ENCODE measurements at places on chromosomes 16 and 17.

DNA sequence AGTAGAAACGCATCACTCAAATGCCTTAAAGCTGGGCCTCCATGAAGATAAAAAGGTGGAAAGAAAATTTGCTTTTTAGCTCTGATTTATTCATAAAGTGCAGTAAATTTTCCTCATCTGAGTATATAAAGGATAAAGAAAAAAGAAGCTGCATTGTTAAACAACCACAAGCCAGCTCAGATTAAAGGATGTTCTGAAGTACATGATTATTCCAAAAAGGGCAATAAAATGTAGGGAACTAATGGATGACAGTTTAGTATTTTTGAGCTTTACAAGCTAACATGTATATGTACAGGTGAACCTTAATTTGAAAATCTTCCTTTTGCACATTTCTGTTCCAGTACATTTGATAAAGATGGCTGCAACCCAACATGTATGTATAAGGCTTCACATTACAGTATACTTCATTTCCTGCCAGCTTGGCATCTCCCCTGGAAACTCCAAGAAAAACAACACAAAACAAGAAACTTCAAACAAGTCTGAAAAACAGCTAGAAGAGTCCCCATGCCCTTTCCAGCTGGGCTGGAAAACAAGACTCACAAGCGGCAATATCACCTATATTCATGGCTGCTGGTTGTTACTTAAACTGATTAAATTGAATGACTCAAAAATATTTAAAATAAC is 225.7 kb downstream of the CEP112 start:
- DNase-seq: no peak

GRCh38 chr16:19696961-19697360 is 21.1 kb downstream of the KNOP1 start:
- DNase-seq: no peak

- no peak for DNase-seq
Observed at GRCh38 chr17:52160136-52160567, 1.6 kb upstream of the CA10 start.

DNA sequence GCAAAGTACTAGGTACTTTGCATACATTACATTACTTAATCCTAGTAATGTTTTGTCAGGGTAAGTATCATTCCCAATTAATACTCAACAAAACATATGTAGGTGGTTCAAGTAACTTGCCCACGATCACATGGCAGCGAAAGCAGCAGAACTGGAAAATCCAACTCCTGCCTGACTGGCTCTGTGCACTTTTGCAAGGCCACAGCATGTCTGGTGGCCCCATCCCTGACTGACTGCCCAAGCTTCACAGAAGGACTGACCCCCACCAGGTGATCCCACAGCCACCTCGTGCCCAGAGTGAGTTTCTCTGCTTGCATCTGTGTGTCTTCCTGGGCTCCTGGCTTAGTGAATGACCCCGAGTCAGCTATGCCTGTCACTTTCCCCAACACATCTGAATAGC is 11.4 kb downstream of the CNP start:
- DNase-seq: no peak

DNA sequence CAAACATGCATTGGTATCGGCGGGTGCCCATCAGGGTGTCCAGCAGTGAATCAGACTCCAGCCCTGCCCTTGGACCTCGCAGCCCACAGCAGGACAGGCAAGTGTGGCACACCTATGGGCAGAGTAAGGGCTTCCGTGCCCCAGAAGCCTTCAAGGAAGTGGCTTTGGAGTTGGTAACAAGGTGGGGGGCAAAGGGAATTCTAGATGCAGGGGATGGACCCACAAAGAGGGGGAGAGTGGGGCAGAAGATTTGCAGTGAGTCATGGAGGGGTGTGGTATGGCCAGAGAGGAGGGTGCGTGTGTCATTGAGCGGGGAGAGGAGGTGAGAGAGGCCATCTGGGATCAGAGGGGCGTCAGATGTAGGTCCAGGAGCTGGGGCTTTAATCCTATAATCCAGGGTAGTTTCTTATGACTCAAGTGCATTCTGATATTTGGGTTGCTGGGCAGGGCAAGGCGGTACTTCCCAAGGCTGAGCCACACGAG is 8.5 kb upstream of the SPNS2 start:
- DNase-seq: no peak

DNA sequence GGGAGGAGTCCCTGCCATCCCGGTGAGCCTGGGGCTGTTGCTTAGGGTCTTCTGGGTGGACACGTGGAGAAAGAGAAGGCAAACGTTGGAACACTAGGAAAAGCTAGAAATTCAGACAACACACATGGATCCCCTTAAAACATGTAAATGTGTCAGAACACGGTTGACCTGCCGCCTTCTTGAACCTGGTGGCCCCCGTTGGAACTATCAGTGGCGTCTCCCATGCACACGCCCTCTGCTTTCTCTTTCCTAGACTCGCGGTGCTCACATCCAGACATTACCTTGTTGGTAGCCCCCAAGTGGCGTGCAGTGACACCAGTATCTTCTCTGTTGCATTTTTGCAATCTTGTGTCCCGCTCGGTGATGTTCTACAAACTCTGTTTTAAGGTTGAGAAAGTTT is 18.6 kb downstream of the CIBAR2 start:
- DNase-seq: no peak

DNA sequence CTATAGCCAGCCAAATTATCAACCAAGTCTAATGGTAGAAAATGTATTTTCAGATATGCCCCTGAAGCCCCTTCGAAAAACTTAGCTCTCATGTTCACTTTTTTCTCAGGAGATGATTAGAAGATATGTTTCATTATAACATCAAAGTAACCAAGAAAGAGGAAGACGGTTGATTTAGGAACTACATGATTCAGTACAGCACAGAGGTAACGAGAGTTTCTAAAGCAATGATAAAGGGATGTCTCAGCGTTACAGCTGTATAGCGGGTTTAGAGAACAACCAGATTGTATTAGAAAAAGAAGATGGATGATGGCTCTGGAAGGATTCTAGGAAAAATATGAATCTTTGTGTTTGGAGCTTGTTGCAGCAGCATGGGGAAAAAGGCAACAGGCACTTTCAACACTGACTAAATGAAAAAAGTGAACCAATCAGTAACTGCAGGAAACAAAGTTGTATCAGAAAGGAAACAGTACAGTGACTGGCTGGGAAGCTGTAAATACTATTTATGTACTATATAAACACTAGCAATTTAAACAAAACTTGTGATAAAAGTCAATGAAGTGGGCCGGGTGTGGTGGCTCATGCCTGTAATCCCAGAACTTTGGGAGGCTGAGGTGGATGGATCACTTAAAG is 21.5 kb downstream of the MBTD1 start:
- DNase-seq: no peak

DNA sequence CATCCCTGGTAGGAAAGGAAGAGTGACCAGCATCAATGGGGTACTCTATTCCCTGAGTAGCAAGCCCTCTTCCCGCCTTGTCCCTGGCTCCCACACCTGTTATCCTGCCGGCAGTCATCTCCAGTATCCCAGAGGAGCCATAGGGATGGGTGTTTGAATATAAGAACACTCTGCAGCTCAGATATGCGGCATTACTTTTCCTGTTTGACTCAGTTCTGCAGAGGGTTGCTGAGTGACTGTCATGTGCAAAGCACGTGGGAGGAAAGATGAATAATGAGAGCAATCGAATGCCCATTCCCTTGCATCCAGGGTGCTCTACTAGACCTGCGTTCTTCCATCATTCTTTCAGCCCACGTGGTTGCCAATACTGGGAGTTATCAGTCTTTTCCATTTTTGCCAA is 115.1 kb downstream of the PRKCB start:
- no peak for DNase-seq

- DNase-seq: no peak
Observed at GRCh38 chr17:78654325-78654724, 77.1 kb upstream of the DNAH17 start.

GRCh38 chr17:68955181-68955841 is at the start of gene ABCA8:
Gene ABCA8 (minus strand): TSS chr17:68955392. CDS start chr17:68942034, 13,358 bp downstream.
- DNase-seq: no peak

DNA sequence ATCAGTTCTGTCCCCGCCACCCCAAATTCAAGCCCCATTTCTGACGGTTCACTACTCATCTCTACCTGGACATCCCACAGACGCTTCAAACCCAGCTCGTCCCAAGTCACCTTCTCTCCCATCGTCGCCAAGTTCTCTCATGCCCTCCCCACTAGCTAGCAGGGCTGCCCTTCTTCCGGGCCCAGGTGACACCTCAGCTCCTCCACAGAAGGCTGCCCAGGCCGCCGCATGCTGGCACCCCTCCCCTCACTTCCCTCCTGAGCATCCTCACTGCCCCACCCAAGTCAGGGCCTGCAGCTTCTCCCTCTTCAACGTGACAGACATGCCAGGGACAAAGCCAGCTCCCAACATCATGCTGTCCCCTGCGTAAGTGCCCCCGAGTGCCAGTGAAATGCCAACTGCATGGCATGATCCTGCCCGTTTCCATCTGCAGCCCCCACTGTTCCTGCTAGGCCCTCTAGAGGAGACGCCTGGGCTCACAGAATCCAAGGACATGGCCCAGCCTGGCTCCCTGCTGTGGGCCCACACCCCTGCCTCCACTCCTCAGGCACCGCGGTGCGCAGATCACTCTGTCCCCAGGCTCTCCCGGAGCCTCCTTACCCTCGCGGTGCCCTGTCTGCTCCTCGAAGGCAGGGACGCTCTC is 5.9 kb downstream of the CYB561 start:
- no peak for DNase-seq

DNA sequence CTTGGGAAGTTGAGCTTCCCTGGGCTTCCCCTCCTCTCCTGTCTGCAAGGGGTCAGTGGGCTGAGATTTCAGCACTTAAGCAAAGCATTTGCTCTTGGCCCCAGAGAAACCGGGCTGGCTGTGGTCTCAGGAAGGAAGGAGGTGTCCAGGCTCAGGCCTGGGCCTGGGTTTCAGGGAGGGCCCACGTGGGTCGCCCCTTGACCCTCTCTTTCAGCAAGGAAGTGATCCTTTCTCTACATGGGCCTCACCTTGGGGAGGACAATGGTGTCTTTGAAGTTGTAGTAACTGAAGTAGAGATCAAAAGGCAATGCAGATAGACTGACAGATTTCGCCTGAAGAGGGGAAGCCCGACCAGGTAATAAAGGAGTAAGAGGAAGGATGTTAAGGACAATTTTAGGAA is 2.7 kb downstream of the NOD2 start:
- no peak for DNase-seq

DNA sequence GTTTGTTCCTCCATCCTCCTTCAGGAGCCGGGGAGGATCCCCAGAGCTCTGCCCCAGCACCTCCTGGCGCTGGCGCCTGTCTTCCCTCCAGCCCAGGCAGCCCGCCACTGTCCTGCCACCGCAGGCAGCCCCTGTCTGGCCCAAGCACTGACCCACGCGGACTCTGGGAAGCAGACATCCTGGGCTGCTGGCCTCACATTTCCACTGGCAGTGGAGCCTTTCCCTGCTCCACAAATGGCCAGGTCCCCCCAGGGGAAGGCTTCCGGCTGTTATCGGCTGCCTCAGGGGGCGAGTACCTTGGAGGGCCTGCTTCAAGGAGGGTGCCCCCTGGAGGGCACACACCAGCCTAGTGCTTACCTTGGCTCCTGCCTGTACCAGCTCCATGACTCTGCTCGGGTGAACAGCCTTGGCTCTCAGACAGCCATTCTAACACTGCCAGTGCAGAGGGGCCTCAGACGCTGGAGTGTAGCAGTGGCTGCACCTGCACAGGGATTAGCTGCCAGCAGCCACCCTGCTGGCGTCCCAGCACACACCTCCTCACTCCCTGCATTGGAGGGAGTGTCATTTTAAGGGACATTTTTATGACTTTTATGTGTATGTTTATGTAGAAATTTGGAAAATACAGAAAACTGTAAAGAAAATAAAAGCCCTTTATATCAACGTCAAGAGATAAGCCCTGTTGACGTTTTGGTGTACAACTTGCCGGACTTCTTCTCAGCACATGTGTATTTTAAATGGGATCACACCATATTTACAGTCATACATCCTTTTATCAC is 21.0 kb downstream of the ACE start:
- DNase-seq: no peak

- no peak for DNase-seq
Observed at GRCh38 chr16:47848421-47849109, 307.2 kb downstream of the ABCC12 start.

DNA sequence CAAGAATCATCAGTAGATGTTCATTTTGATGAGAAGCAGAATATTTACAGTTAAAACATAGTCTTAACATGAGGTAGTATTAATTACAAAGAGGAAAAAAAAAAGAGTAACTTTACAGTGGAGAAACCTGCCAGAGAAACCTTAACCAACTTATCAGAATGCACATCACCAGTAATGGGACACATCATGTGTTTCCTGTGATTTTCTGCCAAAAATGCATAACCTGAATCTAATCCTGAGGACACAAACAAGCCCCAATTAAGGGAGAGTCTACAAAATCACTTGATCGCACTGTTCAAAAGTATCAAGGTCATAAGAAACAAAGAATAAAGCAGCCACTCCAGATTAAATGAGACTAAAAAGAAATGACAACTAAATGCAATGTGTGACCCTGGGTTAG is 18.2 kb upstream of the QRICH2 start:
- no peak for DNase-seq

GRCh38 chr16:54718376-54718775 is 212.3 kb upstream of the IRX5 start:
- DNase-seq: no peak

GRCh38 chr16:15739950-15740349 is 89.9 kb downstream of the NDE1 start:
- no peak for DNase-seq

GRCh38 chr16:71540-72401 is 660 bp downstream of the RHBDF1 start:
- no peak for DNase-seq

DNA sequence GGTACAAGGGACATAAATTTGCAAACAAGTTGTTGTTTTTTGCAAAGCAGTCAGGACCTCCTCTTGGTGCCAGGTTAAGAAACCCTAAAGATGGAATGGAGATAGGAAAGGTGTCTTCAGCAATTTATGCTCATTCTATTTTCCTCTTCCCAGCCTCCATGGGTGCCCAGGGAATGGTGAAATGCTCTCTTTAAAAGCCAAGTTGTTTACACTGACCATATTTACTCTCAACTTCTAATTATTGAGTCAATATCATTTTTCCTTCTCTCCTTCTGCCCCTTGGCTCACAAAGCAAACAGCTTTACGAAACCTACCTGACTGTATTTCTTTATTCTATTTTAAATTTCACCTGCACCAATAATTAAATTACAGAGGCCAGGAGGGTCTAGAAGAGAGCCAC is 138.5 kb upstream of the IRX3 start:
- DNase-seq: no peak

DNA sequence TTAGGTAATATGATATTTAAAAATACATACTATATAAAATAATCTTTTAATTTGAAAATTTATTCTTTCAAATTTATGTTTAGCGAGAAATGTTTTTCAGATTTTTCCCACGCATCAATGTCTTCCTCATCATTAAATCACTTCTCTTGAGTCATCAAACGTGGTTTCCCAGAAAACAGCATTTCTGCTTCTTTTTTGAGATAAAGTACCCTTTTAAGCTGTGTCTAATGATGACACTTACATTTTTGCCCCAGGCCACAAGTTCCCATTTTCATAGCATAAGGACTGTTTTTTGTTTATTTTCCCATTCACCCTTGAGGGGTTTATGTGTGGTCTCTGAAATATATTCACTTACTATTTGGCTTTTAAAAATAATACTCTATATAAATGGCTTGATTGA is 139.0 kb upstream of the HS3ST3A1 start:
- DNase-seq: no peak

Data from T follicular helper cell (primary cell).